ENCODE measurements at places on chromosomes 5 and 9. TPM values are rescaled to one million over a fixed set of nuclear protein-coding genes. Genes with fewer than 3 reads are reported as not detected.

The SLC34A3 gene
- not detected for total RNA-seq

The NIPSNAP3A gene
- 52.1 TPM for total RNA-seq

The DOCK2 gene
- total RNA-seq, result 0.17 TPM

The RASGEF1C gene
- total RNA-seq, result not detected

The SPEF2 gene
- total RNA-seq, result 1.2 TPM

The HEMGN gene
- total RNA-seq, result not detected

The SV2C gene
- total RNA-seq, result not detected

The STPG3 gene
- total RNA-seq, result not detected

The SPINK1 gene
- not detected for total RNA-seq

The SIT1 gene
- total RNA-seq, result not detected

The C5orf63 gene
- 1.9 TPM for total RNA-seq

The NME5 gene
- 2.4 TPM for total RNA-seq

The HTR1A gene
- total RNA-seq, result not detected

The GPX8 gene
- 18.7 TPM for total RNA-seq

The CDC14B gene
- total RNA-seq, result 7.0 TPM

The PCDHA4 gene
- 0.23 TPM for total RNA-seq

The PCDHGB5 gene
- total RNA-seq, result 16.7 TPM

The CNTNAP3 gene
- total RNA-seq, result 57.2 TPM

The SPINK7 gene
- not detected for total RNA-seq

The FBXL7 gene
- 23.1 TPM for total RNA-seq

The SLC36A2 gene
- total RNA-seq, result not detected

The CCNO gene
- total RNA-seq, result not detected

The ADAMTSL1 gene
- total RNA-seq, result 6.0 TPM

The WDR38 gene
- not detected for total RNA-seq

The SH3TC2 gene
- 60.6 TPM for total RNA-seq

The ARHGEF39 gene
- total RNA-seq, result 3.1 TPM

The MUSK gene
- total RNA-seq, result not detected

The FTMT gene
- not detected for total RNA-seq

The RIGI gene
- total RNA-seq, result 30.3 TPM

The PLPPR1 gene
- total RNA-seq, result not detected

Data from dermis blood vessel endothelial cell (primary cell).